ENCODE measurements at places on chromosomes 11 and 22. TPM values are rescaled to one million over a fixed set of nuclear protein-coding genes. Genes with fewer than 3 reads are reported as not detected.

CABP7 gene
- 0.04 TPM for total RNA-seq

JAML gene
- not detected for total RNA-seq

DNA sequence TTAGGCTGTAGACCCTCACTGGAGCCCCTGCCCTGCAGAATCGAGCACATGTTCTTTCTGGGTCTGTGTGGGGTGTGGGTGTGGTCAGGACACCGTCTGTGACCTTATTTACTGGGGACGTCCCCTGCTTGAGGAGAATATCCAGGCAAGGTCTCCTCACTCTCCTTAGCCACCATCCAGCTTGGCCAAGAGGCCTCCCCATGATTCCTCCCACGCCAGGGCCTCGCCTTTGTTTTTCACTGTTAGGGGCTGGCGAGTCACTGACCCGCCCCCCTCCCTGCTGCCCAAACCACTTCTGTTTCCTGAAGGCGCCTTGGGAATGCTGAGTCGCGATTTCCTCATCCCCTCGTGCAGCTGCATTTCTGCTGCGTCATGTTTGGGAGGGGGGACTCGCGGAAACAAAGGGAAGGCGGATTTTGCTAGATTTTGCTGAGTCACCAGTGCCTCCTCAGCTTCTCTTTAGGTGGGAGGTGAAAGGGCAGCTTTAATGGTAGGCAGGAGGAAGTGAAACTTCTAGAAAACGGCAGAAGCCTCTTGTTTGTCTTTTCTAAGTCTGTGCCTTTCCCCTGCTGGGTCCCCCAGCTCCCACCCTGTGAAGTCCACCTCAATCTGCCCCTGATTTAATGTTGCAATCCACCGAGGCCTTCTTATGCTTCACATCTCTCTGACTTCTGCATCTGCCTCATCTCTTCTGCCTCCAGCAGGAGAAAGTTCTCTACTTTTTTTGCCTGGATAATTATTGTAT lies 4.0 kb upstream of the HMOX1 start:
- DNase-seq, result peak; percentile 95

DNA sequence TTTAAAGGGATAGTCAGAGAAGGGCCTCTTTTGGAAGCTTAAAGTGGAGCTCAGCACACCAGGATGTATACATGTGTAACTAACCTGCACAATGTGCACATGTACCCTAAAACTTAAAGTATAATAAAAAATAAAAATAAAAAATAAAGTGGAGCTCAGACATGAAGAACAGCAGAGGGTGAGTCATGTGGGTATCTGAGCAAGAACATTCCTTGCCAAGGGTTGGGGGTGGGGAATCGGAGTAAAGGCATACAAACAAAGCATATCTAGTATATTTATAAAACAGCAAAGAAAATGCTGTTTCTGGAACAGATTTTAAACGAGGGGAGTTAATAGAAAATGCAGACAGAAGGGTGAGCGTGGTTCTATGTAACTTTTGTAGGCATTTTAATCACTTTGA lies 562.6 kb upstream of the ANO3 start:
- DNase-seq, result no peak

Data from H4 (cell line).